ENCODE measurements at places on chromosomes 4 and X. TPM values are rescaled to one million over a fixed set of nuclear protein-coding genes. Genes with fewer than 3 reads are reported as not detected.

Gene BMPR1B
- total RNA-seq: 9.8 TPM

Gene SYTL5
- 0.16 TPM for total RNA-seq

Gene SORCS2
- total RNA-seq: 4.4 TPM

Gene LETM1
- 39.2 TPM for total RNA-seq

Gene RNF150
- total RNA-seq: 1.5 TPM

Gene SORBS2
- total RNA-seq: 13.9 TPM

Gene TCP11X2
- not detected for total RNA-seq

Gene FNIP2
- total RNA-seq: 42.9 TPM

All from myocyte (in vitro differentiated cells).